ENCODE measurements at places on chromosomes 12 and 14.

DNA sequence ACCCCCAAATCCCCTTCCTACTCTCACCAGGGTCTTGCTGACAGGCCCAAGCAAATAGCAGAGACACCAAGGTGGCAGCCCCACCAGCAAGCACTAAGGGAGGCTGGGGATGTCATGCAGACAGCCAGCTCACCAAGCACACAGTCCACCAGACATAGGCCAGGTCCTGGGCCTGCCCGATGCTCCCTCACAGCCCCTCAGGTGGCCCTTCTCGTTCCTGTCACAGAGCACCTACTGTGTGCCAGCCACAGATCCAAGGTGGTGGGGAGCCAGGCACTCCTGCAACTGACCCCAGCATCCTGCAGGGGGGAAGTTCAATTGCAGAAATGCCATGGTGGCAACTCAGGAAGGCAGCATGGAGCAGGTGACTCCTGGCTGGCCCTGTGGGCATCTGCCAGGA lies 60.5 kb upstream of the PNMA1 start:
- no peak for DNase-seq

DNA sequence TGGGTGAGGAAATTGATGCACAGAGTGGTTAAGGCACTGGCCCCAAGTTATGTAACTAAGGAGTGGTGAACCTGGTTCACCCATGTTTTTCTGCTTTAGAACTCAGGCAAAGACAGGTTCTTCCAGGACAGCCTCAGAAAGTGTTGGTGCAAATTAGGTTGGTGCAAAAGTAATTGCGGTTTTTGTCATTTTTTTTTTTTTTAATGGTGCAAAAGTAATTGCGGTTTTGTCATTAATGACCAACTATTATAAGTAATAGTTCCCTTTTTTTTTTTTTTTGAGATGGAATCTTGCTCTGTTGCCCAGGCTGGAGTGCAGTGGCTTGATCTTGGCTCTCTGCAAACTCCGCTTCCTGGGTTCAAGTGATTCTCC lies 5.2 kb upstream of the SSH1 start:
- no peak for DNase-seq

DNA sequence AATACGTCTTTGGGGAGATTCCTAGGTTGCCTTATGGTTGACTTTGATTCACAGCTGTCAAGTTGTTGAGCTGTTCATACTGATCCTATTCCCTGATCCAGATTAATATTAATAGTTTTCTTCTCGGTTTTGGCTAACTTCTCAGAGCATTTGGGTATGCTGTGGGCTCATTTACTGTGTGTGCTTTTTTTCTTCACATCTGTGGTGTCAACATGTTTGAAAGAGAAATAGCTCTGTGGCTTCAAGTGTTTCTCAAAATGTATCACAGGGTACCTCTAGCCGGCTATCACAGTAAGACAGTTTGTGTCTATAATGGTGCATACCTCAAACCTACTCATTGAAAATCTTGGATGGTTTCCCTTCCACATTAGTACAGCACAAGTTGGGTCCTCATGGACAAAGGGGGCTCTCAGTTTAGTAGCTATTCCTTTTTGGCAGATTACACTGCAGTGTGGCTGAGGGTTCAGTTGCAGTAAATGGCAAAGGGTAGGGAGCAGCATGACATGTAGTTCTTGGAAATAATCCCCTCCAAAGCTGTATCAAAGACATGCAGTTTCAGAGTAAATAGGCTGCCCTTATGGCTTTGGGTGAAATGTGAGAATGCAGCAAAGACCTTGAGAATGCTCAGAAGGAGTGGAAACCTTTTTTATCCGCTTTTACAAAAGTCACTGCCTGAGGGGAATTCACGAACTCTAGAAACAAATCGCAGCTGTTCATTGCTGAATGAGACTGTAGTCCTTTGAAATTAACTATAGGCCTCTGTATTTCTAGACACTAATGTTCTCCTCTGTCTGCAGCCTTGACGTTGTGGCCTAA lies 102.4 kb upstream of the ATF1 start:
- DNase-seq = no peak

- no peak for DNase-seq
Observed at GRCh38 chr14:55739967-55740648, 160.1 kb downstream of the KTN1 start.

DNA sequence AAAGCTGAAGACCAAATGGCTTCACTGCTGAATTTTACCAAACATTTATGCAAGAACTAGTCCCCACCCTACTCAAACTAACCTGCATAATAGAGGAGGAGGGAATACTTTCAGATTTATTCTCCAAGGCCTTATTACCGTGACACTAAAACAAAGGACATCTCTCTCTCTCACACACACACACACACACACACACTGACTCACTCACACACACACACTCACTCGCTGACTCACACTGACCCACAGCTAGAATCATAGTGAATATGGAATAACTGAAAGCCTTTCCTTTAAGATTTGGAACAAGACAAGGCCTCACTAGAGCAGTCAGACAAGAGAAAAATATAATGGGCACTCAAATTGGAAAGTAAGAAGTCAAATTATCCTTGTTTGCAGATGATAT lies 1014.1 kb downstream of the TMTC2 start:
- DNase-seq = no peak

GRCh38 chr12:57455374-57456144 lies 452 bp downstream of the INHBE start:
- DNase-seq = peak; percentile 74

DNA sequence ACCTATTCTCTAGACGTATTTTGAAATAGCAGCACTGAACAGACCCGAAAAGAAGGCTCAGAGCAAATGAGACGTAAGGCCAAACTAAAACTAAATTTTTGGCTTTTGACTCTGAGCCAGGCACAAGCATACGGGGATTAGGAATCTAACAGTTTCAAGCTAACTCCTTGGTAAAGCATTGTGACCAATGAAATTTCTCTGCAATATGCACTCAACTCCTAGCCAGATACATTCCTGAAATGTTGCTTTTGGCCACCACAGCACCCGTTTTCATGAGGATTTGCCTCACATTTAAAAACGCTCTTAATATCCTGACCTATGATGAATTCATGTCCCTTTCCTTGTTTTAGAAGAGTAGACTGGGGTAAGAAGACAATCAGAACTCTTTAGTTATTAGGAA lies 53.1 kb upstream of the NPFF start:
- DNase-seq = no peak

GRCh38 chr14:104726600-104727451 lies 2.8 kb downstream of the ADSS1 start:
- DNase-seq = no peak

GRCh38 chr12:55938826-55939501 lies 8.0 kb downstream of the DGKA start:
- no peak for DNase-seq

DNA sequence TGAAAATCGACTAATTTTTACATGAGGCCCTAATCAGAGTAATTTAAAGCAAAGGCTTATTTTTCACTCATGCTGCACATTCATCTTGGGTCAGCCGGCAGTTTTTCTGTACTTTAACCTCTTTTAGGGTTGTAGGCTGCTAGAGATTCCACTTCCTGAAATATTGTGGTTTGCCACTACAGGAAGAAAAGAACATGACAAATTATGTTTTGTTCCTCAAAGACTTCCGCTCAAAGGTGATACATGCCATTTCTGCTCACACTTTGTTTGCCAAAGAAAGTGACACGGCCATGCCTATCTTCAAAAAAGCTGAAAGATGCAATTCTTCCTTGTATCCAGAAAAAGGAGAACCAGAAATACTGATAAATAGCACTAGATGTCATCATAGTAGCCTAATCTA lies 183.4 kb upstream of the PPFIA2 start:
- DNase-seq = no peak

Measured in vagina (tissue), 2 donors.